ENCODE measurements at places on chromosomes 1 and 21. TPM values are rescaled to one million over a fixed set of nuclear protein-coding genes. Genes with fewer than 3 reads are reported as not detected.

- DNase-seq: no peak
Measured at GRCh38 chr1:13917607-13918006, 217.6 kb downstream of the PRDM2 start.

GRCh38 chr1:6601923-6602668 is 573 bp downstream of the KLHL21 start:
- DNase-seq: no peak

DNA sequence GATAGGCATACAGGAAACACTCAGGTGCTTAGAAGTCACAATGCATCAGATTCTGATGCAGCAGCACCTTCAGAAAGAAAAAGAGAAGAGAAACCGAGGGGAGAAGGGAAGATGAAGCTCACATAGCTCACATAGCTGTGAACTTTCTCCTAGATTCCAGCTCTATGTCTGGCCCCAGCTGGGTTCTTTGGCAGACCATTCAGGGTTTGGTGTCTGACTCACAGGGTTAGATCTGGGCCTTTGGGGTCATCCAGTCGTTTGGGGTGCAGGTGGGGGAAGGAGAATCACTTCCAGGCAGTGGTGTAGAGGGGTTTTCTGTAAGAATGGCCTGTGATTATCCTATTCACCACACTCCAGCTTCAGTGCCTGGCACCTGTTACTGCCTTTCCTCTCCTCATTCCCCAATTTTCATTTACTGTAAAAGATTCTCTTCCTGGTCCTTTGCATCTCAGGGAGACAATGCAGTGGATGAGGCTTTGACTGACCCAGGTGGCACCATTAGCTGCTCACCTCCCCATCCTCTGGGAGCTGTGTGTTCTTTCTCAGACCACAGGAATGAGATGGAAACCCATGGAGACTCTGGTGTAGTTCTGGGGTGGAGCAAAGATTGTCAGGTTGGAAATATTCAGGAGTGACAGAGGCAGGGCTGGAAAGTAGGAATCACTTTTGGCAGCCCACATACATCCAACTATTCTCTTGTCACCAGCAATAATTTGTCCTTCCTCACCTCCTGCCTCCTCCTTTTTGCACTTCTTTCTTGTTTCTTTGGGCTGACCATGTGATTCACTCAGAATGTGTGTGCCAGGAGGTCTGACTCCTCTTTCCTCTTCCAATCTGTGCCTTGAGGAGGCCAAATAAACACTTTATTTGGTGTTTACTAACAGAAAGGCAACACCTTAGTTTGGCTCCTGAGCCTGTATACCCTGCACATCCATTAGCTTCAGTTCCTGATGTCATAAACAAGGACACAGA is 103.3 kb downstream of the PAPPA2 start:
- no peak for DNase-seq

- no peak for DNase-seq
Measured at GRCh38 chr1:3240524-3241235, 171.7 kb downstream of the PRDM16 start.

GRCh38 chr1:195202241-195202640 is 1406.0 kb downstream of the KCNT2 start:
- DNase-seq: no peak

GRCh38 chr1:113899111-113899510 is 5.5 kb downstream of the AP4B1 start:
- no peak for DNase-seq

PGBD5 gene
- total RNA-seq: 0.09 TPM
